NCI-H2081 (cell line): ENCODE measurements at places on chromosomes 7 and 10.

DNA sequence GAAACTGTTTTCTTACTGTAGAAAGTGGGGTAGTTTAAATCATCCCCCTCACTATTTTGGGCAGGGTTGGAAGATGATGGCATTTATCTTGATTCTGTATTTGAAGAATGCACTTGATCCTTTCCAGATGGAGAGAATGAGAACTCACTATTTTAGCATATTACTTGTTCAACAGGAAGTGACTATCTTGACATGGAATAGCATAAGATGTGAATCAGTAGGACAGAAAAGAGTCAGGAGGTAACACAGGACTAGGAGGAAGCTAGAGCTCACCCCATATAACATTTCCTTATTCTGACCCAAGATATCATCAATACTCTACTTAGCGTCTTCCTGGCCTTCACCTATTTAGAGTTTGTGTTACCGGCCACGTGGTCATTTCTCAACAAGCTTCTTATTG is 400.2 kb downstream of the PHTF2 start:
- no peak for DNase-seq

DNA sequence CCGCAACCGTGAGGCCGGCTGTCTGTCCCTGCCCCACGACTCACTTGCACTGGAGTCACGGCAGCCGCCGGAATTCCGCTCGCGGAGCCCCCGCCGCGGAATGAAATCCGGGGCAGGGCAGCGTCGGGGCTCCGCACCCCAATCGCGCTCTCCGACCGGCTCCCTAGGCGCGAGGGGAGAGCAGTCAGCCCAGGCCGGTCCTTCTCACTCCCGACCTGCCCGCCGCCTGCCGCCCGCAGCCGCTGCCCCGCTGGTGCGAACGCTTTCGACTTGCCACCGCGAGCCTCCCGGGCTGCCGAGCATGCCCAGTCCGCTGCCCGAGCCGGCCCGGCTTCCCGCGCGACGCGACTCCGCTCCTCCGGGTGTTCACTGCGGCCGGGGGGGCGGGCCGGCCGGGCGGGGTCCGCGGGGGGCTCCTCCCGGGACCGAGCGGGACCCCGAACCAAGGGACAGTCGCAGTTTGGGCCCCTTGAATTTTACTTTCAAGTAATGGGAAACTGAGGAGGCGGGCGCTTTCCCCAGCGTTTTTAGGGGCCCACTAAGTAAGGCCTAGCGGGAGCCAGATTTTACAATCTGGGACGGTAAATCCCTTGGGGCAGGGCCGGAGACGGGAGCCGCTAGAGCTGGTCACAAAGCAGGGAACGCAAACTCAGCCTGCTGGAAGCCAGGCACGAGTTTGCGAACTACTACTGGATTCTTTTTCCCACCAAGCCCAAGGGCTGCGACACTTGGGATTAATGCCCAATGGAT is at the start of gene SGMS1:
Gene SGMS1, minus strand, starts transcription at position 294 of the 750 bp plus-strand sequence. CDS start 279,842 bp downstream, outside the sequence.
- DNase-seq = peak; percentile 79

GRCh38 chr7:11461946-11462345 is 370.1 kb downstream of the THSD7A start:
- no peak for DNase-seq

DNA sequence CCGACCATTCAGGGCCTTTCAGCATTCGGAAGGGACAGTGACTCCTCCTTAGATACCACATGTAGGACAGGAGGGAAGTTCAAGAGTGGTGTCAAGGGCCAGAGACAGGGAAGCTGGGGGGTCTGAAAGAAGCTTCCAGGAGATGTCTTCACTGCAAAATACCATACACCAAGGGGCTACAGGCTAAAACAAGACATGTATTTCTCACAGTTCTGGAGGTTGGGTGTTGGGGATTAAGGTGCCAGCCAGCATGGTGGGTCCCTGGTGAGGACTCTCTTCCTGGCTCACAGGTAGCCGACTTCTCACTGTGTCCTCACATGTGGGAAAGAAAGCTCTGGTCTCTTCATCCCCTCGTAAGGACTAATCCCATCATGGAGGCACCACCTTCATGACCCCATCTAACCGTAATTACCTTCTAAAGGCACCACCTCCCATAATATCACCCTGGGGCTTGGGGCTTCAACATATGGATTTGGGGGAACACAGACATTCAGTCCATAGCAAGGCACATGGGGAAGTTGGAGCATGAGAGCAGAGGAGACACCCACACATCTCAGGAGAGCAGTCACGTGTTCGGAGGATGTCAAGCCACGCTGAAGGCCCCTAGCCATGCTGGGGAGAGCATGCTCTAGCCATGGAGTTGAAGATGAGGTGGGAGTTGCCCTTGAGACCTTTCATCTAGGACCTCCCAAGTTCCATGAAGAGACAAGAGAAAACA is 73.9 kb upstream of the GDF10 start:
- DNase-seq = no peak

GRCh38 chr10:93535293-93535692 is 31.2 kb upstream of the FFAR4 start:
- DNase-seq = no peak

DNA sequence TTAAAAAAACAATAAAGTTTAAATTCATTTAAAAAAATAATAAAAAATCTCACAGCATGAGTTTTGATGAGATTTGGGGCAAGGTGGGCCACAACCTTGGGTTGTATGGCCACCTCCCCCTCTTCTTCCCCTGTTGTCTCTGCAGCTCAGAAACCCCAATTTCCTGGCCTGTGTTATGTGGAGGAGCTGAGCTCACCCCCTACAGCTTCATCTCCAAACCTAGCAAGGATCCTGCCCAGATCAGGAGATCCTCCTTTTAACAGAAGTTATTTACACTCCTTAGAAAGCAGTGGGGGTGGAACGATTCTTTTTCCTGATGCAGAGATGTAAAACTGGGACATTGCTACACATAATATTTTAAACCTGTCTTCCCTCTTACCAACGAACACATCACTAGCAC is 6.9 kb upstream of the SH2D4B start:
- DNase-seq = no peak

GRCh38 chr10:12724807-12725579 is 276.5 kb downstream of the CCDC3 start:
- no peak for DNase-seq

DNA sequence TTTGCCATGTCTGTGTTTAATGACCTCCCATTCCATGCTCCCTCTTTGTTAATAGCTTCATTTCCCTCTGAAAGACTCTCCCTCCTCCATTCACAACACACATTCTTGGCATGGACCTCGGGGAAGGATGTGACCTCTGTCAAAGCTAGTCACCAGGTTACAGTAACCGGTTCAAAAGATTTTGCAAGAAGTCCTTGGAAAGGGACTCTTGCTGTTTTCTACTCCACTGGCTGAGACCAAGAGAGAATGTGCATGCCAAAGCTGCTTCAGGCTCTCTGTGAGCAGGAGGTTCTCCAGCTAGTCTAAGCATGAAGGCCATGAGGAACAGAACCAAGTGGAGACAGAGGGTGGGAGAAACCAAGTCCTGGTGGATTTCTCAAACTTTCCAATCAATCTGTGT is 732.6 kb downstream of the CCSER2 start:
- no peak for DNase-seq

GRCh38 chr10:78171633-78172400 is 138.2 kb downstream of the RPS24 start:
- no peak for DNase-seq

- DNase-seq = no peak
These were observed 41.0 kb downstream of the FOXK1 start for GRCh38 chr7:4722960-4723630.

GRCh38 chr7:115056019-115056418 is 134.1 kb downstream of the MDFIC start:
- DNase-seq = no peak

DNA sequence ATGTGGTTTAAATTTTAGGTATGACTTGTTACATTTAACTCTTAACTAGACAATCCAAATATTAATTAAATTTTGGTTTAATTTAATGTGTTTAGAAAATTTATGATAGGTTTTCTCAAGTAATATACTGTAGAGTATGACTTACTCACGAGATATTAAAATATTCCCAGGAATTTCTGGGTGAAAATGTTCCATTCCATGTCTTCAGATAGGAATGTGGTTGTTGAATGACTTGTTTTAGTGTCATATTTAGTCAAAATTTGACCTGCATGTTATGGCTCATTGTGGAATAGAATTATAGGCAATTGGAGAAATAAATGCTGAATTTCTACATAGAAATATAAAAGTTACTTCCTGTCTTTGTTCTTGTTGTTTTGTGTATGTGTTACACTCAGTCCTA is 46.7 kb downstream of the SHOC2 start:
- DNase-seq = no peak

DNA sequence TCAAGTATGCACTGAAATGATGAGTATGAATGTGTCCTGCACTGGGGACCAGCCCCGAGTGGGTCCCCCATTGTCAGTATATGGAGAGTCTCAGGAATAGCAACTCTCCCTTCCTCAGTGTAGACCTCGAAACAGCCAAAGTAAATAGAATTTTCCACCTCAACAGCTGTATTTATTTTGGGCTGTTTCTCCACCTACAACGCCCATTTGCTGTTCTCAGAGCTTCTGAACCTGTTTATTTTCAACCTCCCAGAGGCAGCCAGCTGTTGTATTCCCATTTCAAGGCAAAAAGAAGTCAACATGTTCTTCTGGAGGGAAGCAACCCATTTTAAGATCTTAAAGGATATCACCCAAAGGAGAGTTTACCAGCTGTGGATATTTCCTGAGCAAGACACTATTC is 59.6 kb upstream of the BICC1 start:
- DNase-seq = no peak

GRCh38 chr10:59949608-59950007 is 43.3 kb upstream of the CCDC6 start:
- DNase-seq = no peak

- no peak for DNase-seq
These were observed 191.1 kb upstream of the SLC26A5 start for GRCh38 chr7:103637094-103637493.

DNA sequence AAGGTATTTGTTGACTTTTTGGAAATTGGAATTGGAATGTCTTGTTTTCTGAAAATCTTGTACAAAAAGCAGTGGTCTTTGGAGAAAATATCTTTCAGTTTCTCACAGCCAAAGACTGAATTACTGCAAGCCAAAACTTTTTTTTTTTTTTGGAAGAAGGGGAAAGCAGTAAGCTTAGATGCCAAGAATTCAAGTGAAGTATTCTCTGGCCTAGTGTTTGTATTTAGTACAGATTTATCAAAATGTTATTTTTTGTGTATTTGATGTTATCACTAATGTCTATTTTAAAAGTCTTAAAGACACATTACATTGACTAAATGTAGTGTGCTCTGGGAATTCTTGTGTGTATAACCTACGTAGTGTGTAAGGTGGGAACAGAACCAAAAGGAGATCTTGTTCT is 6.2 kb downstream of the TET1 start:
- no peak for DNase-seq

DNA sequence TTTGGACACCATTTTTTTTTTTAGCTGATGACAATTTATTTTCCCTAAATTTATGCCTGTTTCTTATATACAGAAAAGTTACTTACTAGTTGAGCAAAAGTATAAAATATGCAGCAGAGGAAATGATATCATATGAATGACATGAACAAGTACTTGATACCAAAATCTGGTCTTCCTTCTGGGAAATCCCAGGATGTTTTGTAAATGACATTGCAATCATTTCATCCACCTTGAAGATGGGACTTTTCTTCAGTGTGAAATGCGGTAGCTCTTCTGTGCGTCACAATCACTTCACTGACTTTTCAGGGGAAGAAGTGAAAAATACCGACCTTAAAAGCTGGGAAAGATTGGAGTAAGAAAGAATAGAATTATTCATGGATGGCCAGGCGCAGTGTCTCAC is 23.8 kb downstream of the C1QL3 start:
- no peak for DNase-seq

DNA sequence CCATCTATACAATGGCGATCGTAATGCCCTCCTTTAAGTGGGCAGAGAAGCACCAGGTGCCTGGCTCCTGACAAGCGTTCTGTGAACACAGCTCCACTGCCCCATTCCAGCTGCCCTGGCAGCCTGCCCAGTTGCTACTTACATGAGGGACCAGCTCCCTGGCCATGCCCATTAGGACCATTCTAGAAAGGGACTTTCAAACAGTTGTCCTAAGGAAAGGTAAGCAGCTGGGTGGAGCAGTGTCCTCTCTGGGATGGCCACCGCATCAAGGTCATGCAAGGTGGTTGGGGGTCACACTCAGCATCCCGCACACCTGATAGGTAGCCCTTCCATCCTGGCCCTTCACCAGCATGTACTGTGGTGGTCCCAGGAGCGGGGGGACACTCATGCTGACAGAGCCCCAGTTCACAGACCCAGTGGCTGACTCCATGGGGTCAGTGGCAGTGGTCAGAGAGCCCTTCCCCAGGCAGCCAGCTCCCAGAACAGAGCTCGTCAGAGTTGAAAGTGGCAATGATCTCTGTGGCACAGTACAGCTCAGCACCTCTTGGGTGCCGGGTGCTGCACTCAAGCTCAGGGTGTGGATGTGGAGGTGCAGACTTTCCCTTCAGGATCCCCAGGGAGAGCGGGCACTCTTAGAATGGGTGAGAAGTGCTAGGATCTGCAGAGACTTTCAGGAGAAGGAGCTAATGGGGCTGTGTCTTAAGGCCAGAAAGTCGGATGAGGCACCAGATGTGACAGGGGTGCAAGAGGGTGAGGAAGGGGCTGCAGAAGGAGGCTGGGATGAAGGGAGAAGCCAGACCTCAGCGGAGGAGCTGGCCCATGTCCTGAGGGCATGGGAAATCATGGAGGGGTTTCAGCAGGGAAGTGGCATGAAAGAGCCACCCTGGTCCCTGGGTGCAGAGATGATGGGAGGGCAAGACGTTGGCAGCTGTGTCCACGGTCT is 10.9 kb downstream of the MMRN2 start:
- no peak for DNase-seq

GRCh38 chr10:130432850-130433249 is 296.7 kb downstream of the GLRX3 start:
- DNase-seq = no peak

GRCh38 chr10:129868449-129869035 is 95.5 kb downstream of the EBF3 start:
- no peak for DNase-seq

DNA sequence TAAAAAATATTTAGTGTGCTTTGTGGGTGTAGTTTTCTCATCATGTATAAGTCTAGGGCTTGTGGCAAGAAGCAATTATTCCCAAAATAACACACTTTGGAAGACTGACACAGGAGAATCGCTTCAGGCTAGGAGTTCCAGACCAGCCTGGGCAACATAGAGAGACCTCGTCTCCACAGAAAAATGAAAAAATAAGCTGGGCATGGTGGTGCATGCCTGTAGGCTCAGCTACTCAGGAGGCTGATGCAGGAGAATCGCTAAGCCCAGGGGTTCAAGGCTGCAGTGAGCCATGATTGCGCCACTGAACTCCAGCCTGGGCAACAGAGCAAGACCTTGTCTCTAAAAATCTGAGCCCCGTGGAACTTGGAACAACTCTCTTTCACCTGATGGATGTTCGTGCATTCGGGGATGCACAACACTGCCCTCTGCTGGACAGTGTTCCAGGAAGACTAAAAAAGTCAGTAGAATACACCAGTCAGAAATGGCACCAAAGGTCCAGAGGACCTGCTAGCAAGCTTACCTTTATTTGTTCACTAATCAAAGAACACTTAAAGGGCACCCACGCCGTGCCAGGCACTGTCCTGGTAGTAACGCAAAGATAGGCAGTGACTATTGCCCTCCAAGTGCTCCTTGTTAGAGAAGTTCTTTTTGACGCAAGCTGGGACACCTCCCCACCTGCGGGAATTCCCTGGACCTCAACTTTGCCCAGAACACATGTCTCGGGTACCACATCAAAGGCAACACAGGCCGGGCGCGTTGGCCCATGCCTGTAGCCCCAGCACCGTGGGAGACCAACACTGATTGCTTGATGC is 81.9 kb upstream of the CALN1 start:
- DNase-seq = peak; percentile 22

GRCh38 chr7:122597277-122597676 is 101.6 kb downstream of the RNF133 start:
- peak; percentile 82 for DNase-seq
